ENCODE measurements at places on chromosomes 4 and X. TPM values are rescaled to one million over a fixed set of nuclear protein-coding genes. Genes with fewer than 3 reads are reported as not detected.
A peak's percentile ranks its signal among the peaks of the same experiment; 100 is the strongest.

DNA sequence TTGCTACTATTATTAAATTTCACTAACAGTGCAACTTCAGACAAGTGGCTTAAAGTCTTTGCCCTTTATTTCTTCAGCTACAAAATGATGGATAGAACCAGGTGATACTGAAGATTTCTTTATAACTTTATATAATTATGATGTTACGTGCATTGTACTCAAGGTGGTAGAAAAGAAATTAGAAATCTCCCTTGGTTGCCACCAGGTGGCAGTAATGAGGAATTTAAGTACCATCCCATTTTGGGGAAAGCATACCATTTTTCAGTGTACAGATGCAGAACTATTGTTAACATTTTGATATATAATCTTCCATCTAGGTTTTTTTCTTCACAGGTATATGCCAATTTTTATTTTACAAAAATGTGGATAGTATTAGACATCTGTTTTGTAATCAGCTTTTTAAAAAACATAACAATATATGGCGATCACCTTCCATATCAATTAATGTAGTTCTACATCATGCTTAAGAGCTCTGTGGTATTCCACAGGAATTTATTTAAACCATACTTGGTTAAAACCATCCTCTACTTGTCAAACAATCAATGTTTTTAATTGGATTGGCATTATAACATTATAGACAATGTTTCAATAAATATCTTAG, 37.7 kb upstream of the RAB33B start:
- peak; percentile 35 for DNase-seq

DNA sequence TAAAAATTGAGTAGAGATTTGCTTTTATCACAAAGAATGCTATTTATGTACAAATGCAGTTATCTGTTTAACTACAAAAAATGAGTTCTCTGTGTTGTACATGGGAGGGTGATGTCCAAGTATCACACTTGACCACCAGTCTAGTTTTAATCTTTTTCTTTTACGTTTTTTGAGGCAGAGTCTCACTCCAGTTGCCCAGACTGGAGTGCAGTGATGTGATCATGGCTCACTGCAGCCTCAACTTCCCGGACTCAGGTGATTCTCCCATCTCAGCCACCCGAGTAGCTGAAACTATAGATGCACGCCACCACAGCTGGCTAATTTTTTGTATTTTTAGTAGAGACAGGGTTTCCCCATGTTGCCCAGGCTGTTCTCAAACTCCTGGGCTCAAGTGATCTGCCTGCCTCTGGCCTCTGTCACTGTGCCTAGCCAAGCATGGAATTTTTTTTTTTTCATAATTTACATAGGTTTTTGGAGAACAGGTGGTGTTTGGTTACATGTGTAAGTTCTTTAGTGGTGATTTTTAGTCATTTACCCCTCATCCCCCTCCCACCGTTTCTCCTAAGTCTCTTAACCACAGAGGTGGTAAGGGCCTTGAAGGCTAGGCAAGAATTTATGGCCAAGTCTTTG, 47.9 kb upstream of the RPA4 start:
- DNase-seq, result no peak

DNA sequence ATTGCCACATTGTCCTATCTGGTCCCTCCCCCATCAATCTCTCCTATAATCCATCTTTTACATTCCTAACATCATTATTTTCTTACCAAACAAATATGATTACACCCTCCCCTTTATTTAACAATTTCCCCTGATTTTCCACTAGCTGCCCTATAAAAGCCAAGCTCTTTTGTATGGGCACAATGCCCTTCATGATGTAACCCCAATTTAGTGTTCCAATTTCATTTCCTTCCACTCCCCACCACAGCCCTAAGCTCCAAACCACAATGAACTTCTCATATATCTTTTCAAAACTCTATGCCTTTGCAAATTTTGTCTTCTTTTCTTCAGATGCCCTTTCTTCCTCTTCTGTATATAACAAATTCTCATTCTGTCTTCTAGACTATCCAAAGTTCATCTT, 39.5 kb upstream of the PTPN13 start:
- DNase-seq, result no peak

DNA sequence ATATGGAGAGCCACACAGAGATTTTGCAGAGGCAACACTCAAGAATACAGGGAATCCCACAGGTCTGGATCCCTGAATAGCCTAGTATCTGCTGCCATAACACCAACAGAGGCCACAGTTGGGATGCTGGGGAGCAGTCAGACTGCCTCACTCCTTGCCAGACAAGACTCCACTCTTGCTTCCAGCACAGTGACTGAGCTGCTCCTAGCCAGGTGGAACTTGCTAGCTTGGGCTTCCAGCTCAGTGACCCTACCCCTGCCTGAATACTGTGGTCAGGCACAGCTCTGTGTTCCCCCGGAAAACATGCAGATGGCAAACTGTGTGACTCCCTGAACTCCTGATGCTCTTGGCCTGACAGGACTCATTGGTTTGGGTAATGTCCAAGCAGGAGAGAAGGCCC, 251.8 kb downstream of the KCTD8 start:
- DNase-seq, result no peak

- no peak for DNase-seq
Observed at GRCh38 chr4:120070196-120070595, 3.5 kb upstream of the MAD2L1 start.

The FAM120C gene
- 12.5 TPM for total RNA-seq
